ENCODE measurements at places on chromosomes 1 and 21. TPM values are rescaled to one million over a fixed set of nuclear protein-coding genes. Genes with fewer than 3 reads are reported as not detected.

Gene MARK1
- not detected for total RNA-seq

Gene SPATA21
- not detected for total RNA-seq

Gene CLDN8
- not detected for total RNA-seq

Gene HSPB7
- not detected for total RNA-seq

GRCh38 chr1:22291494-22291893, 148.6 kb upstream of the WNT4 start:
- no peak overlapping the region for H3K4me3 ChIP-seq
- H3K27ac ChIP-seq = no peak overlapping the region
- H3K4me1 ChIP-seq = peaks cover 3% of the 10 kb centered on the region
- no peaks in the 10 kb centered on the region for H3K36me3 ChIP-seq
- peaks cover 18% of the 10 kb centered on the region for H3K27me3 ChIP-seq

DNA sequence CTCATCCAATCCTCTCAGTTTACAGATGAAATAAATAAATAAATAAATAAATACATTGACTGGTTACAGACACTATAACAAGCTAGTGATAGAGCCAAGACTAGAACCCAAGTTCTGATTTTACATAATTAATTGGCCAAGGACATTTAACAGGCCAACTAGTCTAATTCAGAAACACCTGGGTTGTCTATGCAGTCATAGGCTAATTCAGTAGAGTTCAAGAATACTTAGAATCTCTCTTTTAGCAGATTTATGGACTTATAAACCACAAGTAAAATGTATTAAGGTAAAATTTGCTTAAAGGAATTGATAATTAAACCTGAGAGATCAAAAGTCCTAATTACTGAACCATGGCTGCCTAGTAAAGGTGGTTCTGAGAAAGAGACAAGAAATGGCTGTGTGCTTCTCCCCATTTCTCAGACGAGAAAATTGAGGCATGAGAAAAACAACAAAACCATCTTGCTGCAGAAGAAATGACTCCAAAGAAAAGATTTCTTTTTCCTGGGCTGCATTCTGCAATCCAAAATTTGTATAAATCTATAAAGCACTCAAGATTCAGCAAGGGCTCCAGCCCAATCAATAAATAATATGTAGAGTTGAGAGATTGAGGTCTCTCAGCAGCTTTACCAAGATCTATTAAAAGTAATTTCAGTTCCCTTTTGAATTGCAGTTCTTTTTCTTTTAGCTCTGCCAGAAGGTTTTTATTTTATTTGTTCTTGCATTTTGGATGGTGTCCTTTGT, 98.3 kb downstream of the DUSP10 start:
- no peaks in the 10 kb centered on the region for H3K36me3 ChIP-seq
- H3K27ac ChIP-seq = no peak overlapping the region
- no peaks in the 10 kb centered on the region for H3K27me3 ChIP-seq
- H3K4me3 ChIP-seq = no peak overlapping the region
- H3K4me1 ChIP-seq = peaks cover 2% of the 10 kb centered on the region

GRCh38 chr21:46091118-46091517, 6.8 kb upstream of the COL6A2 start:
- peaks cover 3% of the 10 kb centered on the region for H3K27me3 ChIP-seq
- H3K36me3 ChIP-seq = no peaks in the 10 kb centered on the region
- H3K27ac ChIP-seq = no peak overlapping the region
- H3K4me1 ChIP-seq = no peaks in the 10 kb centered on the region
- H3K4me3 ChIP-seq = no peak overlapping the region

- H3K36me3 ChIP-seq = no peaks in the 10 kb centered on the region
- H3K4me1 ChIP-seq = peaks cover 51% of the 10 kb centered on the region
- H3K4me3 ChIP-seq = no peak overlapping the region
- H3K27ac ChIP-seq = no peak overlapping the region
- H3K27me3 ChIP-seq = peaks cover 73% of the 10 kb centered on the region
Observed at GRCh38 chr21:36705679-36706481, 7.0 kb downstream of the SIM2 start.

- no peaks in the 10 kb centered on the region for H3K36me3 ChIP-seq
- peak overlapping the region; percentile 71 for H3K4me3 ChIP-seq
- H3K27me3 ChIP-seq = peaks cover 9% of the 10 kb centered on the region
- peaks cover 6% of the 10 kb centered on the region for H3K4me1 ChIP-seq
Observed at GRCh38 chr1:117120774-117121588, 568 bp downstream of the TRIM45 start.

GRCh38 chr1:25128121-25128621, 104.1 kb downstream of the SYF2 start:
- H3K4me1 ChIP-seq = peaks cover 6% of the 10 kb centered on the region
- no peaks in the 10 kb centered on the region for H3K27me3 ChIP-seq
- H3K4me3 ChIP-seq = no peak overlapping the region
- H3K36me3 ChIP-seq = no peaks in the 10 kb centered on the region

- no peak for DNase-seq
- no peaks in the 10 kb centered on the region for H3K36me3 ChIP-seq
- H3K27me3 ChIP-seq = no peaks in the 10 kb centered on the region
- H3K4me3 ChIP-seq = no peak overlapping the region
- no peaks in the 10 kb centered on the region for H3K4me1 ChIP-seq
Observed at GRCh38 chr1:217274416-217274815, 356.5 kb downstream of the GPATCH2 start.

DNA sequence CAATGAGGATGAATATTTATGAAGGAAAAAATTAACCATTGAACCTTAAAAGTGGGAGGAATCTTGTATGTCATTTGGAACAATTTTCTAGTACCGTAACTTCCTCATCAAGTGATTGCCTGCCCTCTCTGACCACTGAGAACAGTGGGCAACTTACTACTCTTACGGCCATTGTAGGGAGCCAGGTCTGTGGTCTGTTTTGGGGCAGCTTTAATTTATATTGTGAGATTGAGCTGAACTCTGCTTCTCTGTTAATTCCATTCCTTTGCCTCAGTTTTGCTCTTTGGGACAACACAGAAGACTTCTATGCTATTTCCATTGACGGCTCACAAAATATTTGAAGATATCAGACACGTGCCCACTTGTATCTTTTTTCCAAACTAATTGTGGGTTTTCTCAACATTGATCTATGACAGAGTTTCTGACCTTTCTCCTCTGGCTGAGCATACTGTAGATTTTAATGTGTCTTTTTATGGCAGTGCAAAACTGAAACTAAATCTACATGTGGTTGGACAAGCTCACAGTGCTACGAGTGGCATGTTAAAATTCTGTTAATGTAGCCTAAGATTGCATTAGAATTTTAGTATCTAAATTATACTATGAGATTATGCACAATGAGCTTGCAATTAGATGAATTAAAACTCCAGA, 27.8 kb upstream of the ZNF281 start:
- H3K4me1 ChIP-seq = peaks cover 13% of the 10 kb centered on the region
- DNase-seq = no peak
- H3K36me3 ChIP-seq = no peaks in the 10 kb centered on the region
- peak overlapping the region; percentile 37 for H3K4me3 ChIP-seq
- peaks cover 2% of the 10 kb centered on the region for H3K27me3 ChIP-seq

Data from activated CD4-positive, alpha-beta T cell treated with anti-CD3 and anti-CD28 coated beads for 36 hours (primary cell).